ENCODE measurements at places on chromosomes 12 and 14.

DNA sequence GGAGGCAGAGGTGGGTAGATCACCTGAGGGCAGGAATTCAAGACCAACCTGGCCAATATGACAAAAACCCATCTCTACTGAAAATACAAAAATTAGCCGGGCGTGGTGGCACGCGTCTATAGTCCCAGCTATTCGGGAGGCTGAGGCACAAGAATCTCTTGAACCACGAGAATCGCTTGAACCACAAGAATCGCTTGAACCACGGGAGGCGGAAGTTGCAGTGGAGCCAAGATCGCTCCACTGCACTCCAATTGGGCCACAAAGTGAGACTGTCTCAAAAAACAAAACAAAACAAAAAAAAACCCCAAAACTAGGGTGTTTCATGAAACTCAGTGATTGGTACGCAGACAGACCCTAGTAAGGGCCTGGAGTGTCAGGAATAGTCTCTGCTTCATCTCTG lies 6.4 kb upstream of the ARF6 start:
- DNase-seq = no peak

GRCh38 chr12:110012659-110013058 lies 13.4 kb downstream of the ANKRD13A start:
- no peak for DNase-seq

- DNase-seq = no peak
These were observed 40.0 kb downstream of the FBRSL1 start for GRCh38 chr12:132529906-132530305.

DNA sequence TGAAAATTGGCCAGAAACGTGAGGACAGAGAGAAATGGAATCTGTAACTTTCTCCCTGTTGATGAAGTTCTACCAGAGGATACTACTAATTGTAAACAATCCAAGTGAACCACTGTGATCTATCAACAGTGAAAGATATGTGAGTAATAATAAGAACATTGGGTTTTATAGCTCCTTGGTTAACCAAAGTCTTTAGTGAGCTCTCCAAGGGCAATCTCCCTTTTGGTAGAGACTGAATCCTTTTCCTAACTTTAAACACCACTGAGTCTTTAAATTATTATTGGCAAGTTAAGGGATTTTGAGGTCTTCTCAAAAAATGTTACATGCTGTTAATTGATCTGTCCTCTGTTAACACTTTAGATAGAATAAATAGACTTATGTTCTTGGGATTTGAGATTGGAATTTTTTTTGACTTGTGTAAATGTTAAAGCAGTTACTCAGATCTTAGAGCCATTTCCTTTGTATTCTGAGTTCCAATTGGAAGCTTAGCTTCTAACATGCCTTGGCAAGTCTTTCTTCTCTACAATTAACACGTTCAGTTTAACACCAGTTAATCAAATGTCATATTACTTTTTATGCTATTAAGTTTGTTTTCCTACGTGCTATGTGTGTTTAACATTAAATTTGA lies 338.2 kb upstream of the DDHD1 start:
- DNase-seq = no peak

DNA sequence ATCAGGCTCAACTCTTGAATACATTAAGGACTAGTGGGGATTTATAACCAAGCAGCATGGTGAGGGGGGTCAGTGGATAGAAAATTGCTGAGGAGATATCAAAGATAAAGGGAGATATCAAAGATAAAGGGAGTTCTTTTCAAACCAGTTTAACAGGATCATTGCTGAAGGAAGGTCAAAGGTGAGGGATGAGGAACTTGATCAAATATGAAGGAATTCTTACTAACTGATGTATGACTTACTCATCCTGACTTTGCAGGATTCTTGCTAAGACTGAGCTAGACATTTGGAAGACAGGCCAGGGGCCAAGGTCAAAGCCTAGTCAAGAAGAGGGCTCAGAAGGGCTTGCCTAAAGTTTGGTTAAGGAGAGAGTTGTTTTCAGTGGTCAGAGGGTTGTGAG lies 4.8 kb downstream of the ABHD4 start:
- DNase-seq = no peak

DNA sequence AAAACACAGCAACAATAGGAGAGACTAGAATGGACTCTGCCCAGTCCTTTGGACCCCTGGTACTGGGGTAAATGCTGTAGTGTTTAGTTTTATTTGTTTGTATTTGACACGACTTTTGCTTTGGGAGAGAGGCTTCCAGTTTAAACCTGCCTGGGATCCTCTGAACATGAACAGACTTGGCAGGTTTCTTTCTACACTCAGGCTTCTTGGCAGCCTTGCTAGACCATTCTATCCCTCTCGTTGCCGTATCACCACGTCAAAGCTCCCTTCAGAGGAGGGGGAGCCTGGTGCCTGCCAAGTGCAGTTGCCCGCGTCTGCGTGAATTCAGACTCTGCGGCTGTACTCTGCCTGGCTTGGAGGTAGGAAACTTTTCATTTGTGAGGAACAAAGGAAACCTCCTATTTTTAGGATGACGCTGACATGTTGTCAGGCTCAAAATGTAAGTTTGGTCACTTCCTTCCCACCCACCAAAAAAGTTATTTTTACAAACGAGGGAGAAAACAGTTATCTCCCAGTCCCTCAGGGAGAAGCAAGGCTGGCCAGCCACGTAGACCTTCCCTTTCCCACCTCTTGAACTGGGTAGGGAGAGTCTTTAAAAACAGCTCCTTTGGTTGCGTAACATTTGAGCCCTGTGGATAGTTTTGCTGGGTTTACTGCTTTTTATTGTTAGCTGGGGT lies 25.9 kb downstream of the CD9 start:
- no peak for DNase-seq

GRCh38 chr14:33792009-33792719 lies 158.7 kb downstream of the EGLN3 start:
- DNase-seq = no peak

GRCh38 chr12:69687390-69687789 lies 11.7 kb downstream of the BEST3 start:
- DNase-seq = no peak
